ENCODE measurements at places on chromosomes 5 and 9.

DNA sequence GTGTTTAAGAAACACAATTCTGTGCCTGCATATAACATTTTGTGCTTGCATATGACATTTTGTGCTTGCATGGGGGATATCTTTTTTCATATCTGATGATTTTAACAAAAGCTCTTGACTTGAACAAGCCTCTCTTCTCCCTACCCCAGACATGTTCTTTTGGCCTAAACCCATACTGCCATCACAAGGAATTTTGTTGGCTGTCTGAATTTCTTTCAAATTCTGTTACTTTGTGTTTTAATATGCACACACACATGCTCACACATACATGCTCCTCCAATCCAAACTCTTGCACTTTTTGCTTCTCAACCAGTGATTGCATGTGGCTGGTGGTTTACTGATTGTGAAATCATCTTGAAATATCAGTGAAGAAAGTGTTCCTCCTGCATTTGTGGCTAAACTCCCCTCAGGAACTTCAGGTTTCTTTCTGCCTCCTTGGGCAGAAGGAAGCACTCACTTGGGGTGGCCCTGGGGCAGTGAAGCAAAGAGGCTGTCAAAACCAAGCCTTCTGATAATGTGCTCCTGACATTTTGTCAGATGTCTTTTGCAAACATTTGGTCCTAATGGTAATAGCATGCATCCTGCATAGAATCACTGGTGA, 377.2 kb upstream of the KLF4 start:
- DNase-seq, result no peak

DNA sequence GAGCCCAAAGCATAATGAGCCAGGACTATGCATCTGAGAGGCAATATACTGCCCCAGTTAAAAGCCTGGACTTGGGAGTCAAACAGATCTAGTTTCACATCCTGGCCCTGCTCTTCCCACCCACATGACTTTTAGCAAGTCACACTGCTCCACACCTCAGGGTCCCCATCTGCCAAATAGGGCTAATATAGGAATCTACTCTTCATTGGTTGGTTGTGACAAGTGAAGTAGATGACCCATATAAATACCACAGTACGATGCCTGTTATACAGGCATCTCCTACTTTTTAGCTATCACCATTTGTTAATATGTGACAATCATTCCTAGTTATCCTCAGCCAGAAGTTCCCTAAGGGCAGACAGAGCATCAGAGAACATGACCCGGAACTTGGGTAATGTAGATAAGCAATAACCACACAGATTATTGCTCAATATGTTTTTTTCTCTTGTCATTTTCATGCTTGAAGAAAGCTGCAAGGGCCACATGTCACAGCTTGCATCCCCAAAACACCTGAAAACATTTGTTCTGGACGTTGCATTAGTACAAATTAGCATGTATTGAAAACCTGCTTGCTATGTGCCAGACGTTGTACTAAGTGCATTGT, 20.4 kb downstream of the ADAM19 start:
- no peak for DNase-seq

DNA sequence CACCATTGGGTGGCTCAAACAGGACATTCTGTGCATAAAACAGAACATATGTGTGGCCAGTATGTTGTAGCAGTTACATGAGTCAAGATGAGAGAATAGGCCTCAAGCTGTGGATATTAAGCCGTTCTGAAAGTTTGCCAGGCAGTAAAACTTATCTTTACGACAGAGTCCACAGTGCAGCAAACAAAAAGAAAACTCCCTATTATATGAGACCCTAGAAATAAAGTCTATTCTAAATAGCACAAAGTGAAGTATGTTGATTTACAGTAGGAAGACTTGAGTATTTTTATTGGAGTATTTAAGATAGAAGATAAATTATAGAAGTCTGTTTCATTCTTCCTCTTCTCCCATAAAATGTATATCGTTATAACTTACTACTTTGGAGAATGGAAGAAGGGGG, 271.5 kb downstream of the ADGRV1 start:
- DNase-seq, result no peak

DNA sequence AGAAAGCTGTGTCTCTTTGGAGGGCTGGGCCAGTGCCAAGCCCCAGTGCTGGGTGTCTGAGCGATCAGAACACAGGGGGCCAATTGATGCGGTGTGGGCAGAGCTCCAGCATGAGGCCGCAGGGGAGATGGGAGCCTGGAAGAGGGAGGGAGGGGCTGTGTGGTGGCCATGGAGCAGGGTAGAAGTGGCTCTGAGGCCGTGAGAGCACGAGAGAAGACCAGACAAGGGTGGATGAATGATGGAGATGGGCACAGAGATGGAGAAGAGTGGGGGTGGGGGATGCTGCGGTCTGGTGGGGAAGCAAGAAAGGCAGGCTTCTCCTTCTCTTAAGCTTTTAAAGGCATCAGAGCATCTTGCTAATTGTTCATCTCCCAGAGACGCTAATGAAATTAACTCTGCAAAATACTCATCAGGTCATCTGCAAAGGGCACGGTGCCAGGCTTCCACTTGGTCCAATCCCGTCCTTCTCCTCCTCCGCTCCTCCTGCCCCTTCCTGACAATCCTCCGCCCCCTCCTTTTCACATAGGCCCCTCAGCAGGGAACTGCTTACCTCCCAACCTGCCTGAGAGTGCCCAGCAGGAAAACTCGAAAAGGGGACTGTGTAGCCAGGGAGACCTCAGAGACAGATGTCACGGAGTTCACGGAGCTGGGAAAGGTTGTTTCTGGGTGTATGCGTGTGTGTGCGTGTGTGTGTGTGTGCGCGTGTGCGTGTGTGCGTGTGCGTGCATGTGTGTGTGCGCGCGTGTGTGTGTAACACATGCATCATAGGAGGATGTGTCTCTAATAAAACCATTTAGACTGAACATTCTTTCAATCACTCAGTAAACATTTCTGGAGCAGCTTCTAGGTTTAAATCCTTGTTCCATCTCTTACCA, 7.1 kb upstream of the UNC5A start:
- no peak for DNase-seq

- no peak for DNase-seq
Measured at GRCh38 chr5:66302344-66302743, 158.2 kb downstream of the SREK1 start.

GRCh38 chr5:138935466-138935865, 60.3 kb upstream of the LRRTM2 start:
- DNase-seq, result no peak

DNA sequence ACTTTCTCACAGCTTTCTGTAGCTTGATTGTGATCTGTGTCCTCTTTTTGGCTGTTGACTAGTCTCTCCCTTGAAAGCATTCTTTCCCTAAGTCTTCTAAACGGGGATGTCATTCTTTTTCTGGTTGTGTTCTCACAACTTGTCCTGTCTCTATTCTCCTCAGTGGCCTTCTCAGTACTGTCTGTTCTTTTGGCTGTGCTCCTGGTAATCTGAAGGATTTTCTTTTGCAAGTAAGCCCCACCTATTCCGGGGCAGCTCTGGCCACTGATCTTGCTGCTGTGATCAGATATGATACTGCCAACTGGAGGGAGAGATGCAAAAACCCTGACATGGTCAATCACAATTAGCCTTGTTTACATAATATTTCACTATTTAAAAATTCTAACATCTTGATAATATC, 172.2 kb downstream of the CDC42SE2 start:
- no peak for DNase-seq

GRCh38 chr9:87656485-87656884, 69.4 kb upstream of the CTSL start:
- DNase-seq, result no peak

GRCh38 chr5:139761501-139761900, 34.1 kb upstream of the PSD2 start:
- DNase-seq, result no peak

- no peak for DNase-seq
Measured at GRCh38 chr9:121153642-121154041, 48.0 kb downstream of the RAB14 start.

DNA sequence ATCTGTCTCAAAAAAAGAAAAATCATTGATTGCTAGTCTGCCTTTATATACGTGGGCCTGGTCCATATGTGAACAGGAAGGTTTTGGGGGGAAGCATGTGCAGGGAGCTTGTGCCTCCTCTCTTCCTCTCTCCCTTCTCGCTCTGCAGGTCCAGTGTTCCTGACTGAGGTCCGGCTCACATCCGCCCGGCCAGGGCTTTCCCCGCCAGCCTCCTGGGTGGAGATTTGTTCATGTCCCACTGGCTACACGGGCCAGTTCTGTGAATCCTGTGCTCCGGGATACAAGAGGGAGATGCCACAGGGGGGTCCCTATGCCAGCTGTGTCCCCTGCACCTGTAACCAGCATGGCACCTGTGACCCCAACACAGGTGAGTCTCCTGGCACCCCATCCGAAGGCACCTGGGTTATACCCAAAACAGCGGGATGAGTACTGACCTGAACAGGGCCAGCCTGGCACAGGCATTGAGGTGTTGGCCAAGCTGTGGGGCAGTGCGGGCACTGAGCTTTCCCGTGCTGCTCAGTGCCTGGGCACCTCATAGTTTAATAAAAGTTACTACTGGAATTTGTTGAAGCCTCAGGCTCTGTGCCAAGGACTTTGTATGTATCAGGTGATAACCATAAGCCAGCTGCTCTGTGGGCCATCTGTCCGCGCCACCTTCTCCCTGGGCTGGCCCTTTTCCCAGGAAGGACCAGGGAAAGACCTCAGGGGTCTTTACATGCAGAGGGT, 39.4 kb upstream of the AIF1L start:
- no peak for DNase-seq

DNA sequence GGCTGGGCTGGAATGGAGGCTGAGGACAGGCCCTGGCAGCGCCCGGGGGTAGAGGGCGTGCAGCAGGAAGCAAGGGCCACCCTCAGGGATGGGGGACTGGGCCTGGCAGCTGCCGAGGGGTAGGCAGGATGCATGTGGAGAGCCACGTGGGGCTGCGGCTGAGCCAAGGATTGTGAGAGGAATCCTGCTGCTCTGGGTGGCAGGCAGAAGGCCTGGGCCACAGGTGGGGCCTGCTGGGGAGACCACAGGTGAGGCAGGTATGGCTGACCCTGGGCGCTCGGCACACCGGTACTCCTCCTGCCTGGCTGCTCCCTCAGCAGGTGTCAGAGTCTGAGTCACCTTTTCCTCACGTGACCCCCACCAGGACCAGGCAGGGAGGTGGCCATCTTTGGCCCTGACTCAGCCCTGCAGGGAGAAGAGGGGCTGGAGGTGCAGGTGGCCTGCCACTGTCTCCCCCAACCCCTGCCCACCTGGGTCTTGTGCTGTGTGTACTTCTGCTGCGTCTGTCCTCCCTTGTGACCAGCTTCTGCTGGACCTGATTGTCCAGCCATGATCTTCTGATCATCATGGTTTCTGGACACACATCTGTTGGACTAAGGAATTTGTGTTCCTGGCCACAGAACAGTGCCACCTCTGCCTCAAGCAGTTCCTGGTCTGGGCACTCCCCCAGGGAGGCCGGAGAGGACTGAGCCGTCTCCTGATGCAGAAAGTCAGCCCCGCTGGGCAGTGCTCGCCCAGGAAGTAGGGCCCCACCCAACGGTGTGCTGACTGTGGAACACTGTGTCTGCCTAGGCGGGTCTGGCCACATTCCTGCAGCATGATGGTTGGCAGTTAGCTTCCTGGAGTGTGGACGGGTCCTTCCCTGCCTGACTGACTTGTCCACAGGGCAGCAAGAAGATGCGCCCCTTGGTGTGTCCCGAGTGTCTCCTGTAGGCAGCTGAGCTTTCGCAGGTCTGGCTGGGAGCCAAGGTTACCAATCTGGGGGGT, 6.4 kb downstream of the ARRDC1 start:
- DNase-seq, result no peak

GRCh38 chr9:123339666-123340510, 16.1 kb upstream of the CRB2 start:
- no peak for DNase-seq

DNA sequence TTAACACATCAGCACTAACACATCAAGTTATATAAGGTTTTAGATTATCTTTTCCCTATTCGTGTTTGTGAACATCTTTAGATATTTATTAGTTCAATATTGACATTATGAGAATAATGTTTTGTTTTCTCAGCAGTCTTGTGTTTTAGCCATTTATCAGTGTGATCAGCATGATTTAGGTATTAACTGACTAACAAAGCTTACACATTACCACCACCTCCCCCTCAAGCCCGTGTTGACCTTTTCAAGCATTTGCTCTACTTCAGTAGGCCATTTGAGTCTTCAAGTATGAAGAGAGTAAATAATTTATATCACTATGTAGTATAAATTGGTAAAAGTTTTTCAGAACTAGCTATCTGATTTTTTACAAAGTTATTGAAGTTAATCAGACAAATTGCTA, 6.9 kb downstream of the PBX3 start:
- no peak for DNase-seq

DNA sequence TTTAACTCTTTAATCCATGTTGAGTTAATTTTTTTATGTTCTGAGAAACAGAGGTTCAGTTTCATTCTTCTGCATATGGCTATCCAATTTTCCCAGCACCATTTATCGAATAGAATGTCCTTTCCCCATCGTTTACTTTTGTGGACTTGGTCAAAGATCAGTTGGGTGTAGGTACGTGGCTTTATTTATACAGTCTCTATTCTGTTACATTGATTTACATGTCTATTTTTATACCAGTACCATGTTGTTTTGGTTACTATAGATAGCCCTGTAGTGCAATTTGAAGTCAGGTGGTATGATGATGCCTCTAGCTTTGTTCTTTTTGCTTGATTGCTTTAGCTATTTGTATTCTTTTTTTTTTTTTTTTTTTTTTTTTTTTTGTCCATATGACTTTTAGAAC, 462.0 kb downstream of the HTR1A start:
- DNase-seq, result no peak

GRCh38 chr9:91186632-91187108, 175.0 kb downstream of the AUH start:
- DNase-seq, result no peak

Measured in NCI-H748 treated with DMSO at 0.1 percent for 48 hours (cell line).